Lung microvascular endothelial cell (primary cell): ENCODE measurements at places on chromosomes 13 and 19. TPM values are rescaled to one million over a fixed set of nuclear protein-coding genes. Genes with fewer than 3 reads are reported as not detected.
A peak's percentile ranks its signal among the peaks of the same experiment; 100 is the strongest.

Gene KLK15
- total RNA-seq: not detected in 2 replicates

Gene DACH1
- total RNA-seq: 0.20 and 0.44 TPM in 2 replicates

- DNase-seq: peak; percentile 49
Measured at GRCh38 chr19:32581705-32582179, 752 bp downstream of the PDCD5 start.

- no peak for DNase-seq
Measured at GRCh38 chr19:10189616-10190015, 5.1 kb downstream of the DNMT1 start.

Gene ARMC6
- total RNA-seq: 32.3 and 49.8 TPM in 2 replicates

Gene CCDC169
- 0.65 and 1.2 TPM in 2 replicates for total RNA-seq

DNA sequence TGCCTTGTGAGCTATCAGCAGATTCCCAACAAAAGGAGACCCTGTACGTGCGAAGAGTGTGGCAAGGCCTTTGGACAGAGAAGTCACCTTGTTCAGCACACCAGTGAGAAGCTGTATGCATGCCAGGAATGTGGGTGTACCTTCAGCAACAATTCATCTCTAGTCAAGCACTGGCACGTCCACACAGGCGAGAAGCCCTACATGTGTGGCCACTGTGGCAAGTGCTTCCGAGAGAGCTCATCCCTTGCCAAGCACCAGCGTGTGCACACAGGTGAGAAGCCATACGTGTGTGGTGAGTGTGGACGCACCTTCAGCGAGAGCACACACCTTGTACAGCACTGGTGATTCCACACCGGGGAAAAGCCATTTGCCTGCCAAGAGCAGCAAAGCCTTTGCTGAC lies 7.6 kb upstream of the ZSCAN22 start:
- DNase-seq: no peak

- DNase-seq: no peak
Measured at GRCh38 chr13:23630349-23631093, 60.3 kb downstream of the TNFRSF19 start.

- DNase-seq: no peak
Measured at GRCh38 chr13:21316376-21316775, 139.9 kb downstream of the MRPL57 start.

Gene SBSN
- not detected in 2 replicates for total RNA-seq

Gene DCT
- not detected in 2 replicates for total RNA-seq

Gene ZNF772
- 10.9 and 12.9 TPM in 2 replicates for total RNA-seq

- peak; percentile 72 for DNase-seq
Measured at GRCh38 chr19:12064590-12065538, at the start of gene ZNF844. ZNF844 (plus strand) TSS chr19:12064731; CDS start chr19:12064874, 143 bp downstream.

Gene GPR183
- total RNA-seq: 0.40 and 1.1 TPM in 2 replicates

Gene NCR1
- total RNA-seq: not detected in 2 replicates

- DNase-seq: no peak
Measured at GRCh38 chr13:66139701-66140100, 1090.4 kb downstream of the PCDH9 start.

DNA sequence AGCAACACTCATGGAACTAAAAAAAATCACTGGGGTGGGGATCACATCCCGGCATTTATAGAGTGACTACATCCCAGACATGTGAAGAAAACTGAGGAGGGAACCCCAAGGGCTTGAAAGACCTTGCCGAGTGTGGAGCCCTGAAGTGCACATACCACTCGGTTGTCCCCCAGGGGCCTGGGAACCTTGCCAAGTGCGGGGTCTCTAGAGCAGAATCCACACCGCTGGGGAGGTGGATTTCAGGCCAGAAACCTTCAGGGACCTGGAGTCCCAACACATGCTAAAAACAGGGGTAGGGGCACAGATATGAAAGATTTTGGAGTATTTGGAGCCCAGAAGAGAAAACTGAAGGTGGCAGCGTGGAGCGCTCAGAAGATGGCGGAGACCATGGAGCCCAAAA lies 35.2 kb downstream of the ERICH4 start:
- DNase-seq: no peak

GRCh38 chr19:18097993-18098890 lies 664 bp downstream of the MAST3 start:
- no peak for DNase-seq

DNA sequence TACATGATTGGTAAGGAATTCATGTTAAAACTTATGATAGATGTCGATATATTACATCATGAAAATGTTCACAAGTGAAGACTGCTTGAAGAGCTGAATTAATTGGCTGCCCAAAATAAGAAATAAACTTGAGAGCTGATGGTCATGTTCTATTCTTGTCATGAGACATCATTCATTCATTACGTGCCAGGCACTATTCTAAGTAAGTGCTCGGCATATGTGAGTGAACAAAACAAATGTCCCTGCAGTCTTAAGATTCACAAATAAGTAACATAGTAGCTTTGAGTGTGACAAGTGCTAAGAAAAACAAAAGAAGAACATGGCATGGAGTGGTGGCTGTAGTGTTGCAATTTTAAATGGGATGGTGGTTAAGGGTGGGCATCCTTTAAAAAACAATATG lies 329.3 kb downstream of the SUCLA2 start:
- no peak for DNase-seq

DNA sequence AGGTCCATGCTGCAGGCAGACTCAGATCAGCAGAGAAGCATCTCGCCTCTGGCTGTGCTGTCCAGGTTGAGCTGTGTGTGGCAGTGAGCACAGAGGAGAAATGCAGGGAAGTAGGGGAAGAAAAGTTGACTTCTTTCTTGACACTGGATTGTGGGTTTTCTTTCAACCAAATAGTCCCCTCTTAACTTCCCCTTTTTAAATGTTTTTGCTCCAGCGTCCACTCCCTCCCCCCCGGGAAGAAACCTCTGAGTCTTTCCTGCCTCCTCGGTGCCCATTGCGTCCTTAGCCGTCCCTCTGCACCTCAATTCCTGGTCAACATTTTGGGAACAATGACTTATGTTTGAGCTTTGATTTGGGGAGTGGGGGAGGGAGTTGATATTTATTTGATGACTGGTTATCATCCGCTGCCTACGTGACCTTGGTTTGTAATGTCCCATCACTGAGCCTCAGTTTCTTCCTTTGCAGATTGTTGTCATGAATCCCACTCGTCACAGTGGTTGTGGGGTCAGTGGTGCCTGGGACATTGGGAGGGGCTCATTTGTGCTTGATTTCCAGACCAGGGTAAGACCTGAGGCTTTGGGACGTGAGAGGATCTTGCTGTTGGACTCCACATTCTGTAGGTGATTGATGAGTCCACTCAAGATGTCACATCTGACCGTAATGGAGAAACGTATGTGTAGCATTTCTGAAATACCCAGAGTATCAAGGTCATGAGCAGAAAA lies at the start of gene LILRB2:
Gene LILRB2 (minus strand): TSS at position 104 of the 722 bp plus-strand sequence. CDS start 614 bp downstream, outside the sequence.
- DNase-seq: no peak

DNA sequence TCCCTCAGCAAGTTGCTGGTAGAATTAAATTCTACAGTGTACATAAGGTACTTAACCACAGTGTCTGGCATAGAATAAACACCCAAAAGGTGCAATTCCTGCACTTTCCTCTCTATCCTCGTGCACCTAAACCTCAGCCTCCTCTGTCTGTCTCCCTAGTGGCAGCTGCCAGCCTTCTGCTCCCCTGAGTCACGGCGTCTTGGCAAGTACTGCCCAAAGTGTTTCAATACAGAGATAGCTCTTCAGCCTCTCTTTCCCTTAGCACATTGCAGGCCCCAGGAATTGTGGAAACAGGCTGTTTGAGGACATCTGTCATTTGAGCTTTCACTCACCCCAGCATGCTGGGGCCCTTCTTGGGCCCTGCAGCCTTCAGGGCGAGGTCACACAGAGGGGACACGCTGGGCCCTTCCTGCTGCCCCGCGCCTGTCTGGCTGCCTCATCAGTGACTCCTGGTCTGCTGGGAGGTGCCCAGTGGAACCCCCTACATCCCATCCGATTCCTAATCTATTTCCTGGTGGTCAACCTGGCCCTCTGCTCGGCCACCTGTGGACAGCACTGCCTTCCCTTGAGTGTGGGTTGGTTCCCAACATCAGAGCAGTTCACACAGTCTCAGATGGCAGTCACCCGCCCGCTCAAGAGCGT lies 19.3 kb downstream of the COL4A2 start:
- no peak for DNase-seq

GRCh38 chr13:97257228-97257755 lies 35.2 kb downstream of the MBNL2 start:
- DNase-seq: no peak

DNA sequence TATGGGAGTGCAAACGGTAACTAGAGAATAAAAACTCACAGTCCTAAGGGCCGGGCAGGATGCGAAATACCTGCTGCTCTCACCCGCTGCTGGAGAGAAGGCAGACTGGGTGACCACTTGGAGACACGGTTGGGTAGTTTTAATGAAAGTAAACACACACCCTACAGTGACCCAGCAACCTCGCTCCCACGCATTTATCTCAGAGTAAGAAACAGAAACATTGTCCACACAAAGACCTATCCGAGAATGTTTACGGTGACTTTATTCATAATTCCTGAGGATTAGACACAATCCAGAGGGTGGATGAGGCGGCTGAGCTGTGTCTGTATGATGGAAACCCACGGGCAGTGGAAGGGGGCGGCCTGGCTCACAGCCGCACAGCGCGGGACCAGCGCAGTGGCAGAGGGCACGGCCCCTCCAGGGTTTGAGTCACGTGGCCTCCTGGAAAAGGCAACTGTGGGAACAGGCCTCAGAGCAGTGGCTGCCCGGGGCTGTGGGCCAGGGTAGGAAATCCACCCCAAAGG lies 73.5 kb upstream of the C13orf46 start:
- no peak for DNase-seq

Gene P2RY11
- 1.1 and 1.8 TPM in 2 replicates for total RNA-seq

DNA sequence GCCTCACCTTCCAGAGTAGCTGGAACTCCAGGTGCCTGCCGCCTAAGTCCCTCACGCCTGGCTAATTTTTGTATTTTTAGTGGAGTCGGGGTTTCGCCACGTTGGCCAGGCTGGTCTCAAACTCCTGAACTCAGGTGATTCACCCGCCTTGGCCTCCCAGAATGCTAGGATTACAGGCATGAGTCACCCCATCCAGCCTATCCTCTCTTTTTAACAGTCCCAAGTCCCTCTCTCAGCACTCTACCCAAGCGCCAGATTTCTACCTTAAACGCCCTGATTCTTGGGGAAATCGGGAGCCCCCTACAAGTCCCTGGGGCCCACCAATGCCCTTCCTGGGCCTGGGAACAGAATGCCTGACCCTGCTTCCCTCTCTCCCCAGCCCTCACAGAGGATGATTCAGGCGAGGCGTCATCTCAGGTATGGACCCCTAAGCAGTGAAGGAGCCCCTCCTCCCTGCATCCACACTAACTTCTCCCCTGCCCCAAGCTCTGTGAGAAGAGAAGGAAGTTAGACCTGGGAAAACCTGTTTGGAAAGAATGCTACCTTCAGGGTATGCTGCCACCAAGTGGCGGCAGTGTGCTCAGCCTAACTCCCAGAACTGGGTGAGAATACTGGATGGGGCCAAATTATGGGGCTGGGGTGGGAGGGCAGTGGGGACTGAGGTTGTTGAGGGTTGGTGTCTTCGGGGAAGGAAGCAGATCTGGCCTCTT lies 20.8 kb upstream of the EBI3 start:
- peak; percentile 28 for DNase-seq

GRCh38 chr13:74070513-74070912 lies 63.7 kb downstream of the KLF12 start:
- no peak for DNase-seq

Gene ODAD3
- under 0.01 TPM in 1 of 2 replicates, not detected in the other for total RNA-seq

- DNase-seq: no peak
Measured at GRCh38 chr13:21905486-21905885, 234.6 kb downstream of the FGF9 start.

GRCh38 chr13:43631106-43631505 lies 155.7 kb downstream of the ENOX1 start:
- DNase-seq: no peak

Gene CYP2A6
- total RNA-seq: not detected in 2 replicates

DNA sequence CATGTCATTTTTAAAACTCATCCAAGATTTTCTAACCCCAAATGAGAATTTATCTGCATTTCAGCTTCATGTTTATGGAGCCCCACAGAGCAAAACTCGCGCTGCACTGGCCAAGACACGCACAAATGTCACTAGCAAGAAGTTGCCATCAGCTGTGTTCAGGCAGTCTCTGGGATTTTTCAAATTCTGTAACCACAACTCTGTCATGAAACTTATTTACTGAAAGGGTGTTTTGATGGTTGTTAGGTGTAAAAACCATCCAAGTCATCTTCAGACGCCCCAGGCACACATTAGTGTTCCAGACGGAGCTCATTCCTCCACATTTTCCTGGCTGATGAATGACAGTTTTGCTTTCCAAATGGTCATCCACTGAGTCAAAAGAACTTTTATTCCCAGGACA lies 63.4 kb downstream of the SLC7A1 start:
- no peak for DNase-seq

GRCh38 chr19:43700395-43701000 lies 15.4 kb upstream of the IRGC start:
- DNase-seq: peak; percentile 76

- DNase-seq: peak; percentile 89
Measured at GRCh38 chr19:11355160-11356073, at the start of gene PLPPR2. PLPPR2 (plus strand) TSS chr19:11355432; CDS start chr19:11357674, 2,242 bp downstream.

DNA sequence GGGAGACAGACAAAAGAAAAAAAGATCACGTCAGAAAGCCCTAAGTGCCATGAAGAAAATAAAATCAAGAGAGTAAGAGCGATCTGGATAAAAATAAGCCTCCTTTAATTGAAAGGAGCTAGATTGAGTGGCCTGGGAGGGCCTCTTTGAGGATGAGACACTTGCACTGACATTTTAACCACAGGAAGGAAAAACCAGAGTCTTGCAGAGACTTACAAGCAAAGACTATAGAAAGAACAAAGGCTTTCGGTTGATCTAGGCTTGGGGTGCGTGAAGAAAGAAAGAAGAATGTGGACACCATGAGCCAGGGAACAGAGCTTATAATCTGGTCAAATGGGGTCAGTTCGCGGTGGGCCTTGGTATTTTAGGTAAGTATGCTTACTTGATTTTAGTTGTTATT lies 342.7 kb downstream of the COG6 start:
- DNase-seq: no peak

GRCh38 chr13:54347531-54347930 lies 1318.9 kb downstream of the OLFM4 start:
- no peak for DNase-seq

DNA sequence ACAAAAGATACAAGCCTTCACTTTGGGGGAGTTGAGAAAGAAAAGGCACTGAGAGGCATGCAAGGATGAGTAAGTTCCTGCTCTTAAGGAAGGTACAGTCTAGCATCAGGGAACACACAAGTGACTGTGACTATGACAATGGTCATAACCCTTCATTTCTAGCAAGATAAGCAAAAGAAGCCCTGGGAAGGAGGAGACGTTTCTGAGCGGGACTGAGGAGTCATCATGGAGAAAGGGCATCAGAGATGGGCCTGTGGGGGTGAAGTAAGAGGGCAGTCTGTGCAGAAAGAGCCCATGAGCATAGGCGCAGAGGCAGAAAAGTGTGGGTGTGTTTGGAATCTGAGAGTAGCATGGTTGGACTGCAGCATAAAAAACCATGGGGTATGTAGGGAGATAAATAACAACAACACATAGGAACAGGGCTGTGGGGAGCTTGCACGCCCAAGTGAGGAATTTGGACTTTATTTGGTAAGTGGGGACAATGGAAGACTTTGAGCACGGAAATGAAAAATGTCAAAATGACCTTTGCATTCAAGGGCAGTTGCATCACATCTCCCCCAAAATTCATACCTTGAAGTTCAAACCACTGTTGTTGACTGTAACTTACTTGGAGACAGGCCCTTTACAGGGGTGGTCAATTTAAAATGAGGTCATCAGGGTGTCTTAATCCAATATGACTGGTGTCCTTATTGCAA lies 86.7 kb downstream of the MBNL2 start:
- no peak for DNase-seq

Gene CAPN12
- under 0.01 TPM in 2 replicates for total RNA-seq

Gene NUDT15
- total RNA-seq: 15.5 and 18.1 TPM in 2 replicates
